K562 (cell line): ENCODE measurements at places on chromosomes 11 and 22. TPM values are rescaled to one million over a fixed set of nuclear protein-coding genes. Genes with fewer than 3 reads are reported as not detected.

Gene TRPC6
- total RNA-seq: not detected in 2 replicates

Gene PATZ1
- total RNA-seq: 7.8 and 8.9 TPM in 2 replicates

Gene OR52I1
- total RNA-seq: not detected in 2 replicates

Gene P2RY6
- total RNA-seq: not detected in 2 replicates

Gene DKK3
- 0.38 and 0.40 TPM in 2 replicates for total RNA-seq

Gene KDM4E
- not detected in 2 replicates for total RNA-seq

Gene OR52I2
- not detected in 2 replicates for total RNA-seq
